ENCODE measurements at places on chromosomes 3 and 15.

DNA sequence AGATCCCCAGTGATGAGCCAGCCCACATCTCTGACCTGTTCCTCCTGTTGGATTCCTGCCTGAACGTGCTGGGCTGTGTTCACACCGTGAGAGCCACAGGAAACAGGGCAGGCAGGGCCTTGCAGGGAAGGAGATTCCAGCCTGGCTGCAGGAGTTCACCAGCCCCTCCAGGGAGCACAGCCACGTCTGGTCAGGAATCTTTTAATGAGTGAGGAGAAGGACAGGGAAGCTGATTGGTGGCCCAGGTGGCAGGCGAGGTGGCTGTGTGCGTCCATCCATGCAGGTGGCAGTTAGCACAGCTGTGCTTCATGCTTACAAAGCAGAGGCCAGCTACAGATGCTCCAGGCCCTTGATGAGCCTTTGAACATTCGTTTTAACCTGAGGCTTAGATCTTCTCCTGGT, 10.5 kb downstream of the LRRK1 start:
- no peak for DNase-seq

GRCh38 chr3:25812644-25813043, 22.8 kb downstream of the OXSM start:
- DNase-seq, result no peak

DNA sequence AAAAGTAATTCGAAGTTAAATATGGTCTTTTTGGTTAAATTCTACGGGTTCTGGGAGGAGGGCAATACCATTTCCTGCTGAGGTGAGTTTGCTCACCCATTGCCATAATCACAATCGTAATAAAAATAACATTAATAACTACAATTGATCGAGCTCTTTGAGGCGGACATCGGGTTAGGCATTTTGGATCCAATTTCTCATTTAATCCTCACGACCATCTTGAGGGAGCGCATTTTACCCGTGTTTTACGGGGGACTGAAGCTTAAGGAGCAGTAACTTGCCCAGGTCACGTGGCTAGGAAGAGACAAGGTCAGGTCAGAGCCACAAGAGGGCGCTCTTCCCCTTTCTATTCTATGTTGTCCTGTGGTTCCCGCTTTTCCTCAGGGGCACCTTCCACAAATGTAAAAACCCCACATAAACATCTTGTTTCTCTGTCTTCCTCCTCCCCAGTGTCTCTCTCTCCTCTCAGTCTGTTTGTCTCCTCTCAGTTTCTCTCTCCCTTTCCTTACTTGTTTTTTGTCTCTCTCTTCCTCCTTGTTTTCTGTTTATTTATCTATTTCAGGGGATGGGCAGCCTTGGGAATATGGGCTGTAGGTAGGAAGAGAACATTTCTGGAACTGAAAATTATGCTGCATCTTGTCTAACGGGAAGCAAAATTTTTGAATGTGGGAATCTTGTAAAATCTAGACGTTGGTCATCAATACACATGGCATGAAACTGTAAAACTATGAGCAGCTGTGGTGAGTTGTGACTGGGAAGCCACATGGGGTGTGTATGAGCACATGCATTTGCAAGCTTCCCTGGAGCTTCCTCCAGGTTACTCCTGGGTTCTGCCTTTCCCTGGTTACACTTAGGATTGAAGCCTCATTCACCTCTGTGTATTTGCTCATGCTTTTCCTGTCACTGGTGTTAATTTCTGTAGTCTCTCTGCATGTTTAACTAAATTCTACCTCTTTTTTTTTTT, 71.0 kb downstream of the SQOR start:
- DNase-seq, result peak; percentile 45

DNA sequence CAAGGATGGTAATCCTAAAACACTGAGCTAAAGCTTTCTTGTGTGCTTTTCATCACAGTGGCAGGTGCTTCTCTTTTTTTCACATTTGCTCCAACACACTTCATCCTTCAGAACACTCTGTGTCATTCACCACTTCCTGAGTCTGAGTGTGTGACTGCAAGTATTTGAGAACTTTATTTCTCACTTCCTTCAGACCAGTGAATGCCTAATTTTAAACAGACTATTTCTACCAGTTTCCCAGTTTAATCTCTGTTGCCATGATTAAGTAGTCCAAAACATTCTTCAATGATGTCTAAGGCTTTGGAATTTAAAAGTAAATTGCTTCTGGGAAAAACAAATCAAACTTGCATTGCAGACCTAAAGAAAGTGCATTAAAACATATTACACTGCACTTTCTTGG, 541.2 kb downstream of the RBMS3 start:
- DNase-seq, result no peak

DNA sequence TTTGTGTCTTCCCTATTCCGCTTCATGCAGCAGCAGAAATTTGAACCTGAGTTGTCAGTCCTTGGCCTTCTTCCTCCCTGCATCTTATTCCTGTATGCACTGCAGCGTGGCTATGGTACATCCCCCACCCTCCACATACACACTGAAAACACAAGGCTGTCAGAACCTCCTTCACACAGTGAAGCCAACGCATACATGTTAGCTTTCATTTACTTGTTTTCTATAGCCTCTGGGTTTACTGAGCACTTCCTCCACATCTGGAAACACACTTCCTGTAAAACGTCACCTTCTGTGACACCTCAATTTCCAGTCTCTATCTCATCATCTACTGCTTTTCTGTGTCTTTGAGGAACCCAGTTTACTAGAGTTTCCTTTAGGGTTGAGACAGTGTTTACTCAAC, 47.0 kb downstream of the SUSD5 start:
- DNase-seq, result no peak

DNA sequence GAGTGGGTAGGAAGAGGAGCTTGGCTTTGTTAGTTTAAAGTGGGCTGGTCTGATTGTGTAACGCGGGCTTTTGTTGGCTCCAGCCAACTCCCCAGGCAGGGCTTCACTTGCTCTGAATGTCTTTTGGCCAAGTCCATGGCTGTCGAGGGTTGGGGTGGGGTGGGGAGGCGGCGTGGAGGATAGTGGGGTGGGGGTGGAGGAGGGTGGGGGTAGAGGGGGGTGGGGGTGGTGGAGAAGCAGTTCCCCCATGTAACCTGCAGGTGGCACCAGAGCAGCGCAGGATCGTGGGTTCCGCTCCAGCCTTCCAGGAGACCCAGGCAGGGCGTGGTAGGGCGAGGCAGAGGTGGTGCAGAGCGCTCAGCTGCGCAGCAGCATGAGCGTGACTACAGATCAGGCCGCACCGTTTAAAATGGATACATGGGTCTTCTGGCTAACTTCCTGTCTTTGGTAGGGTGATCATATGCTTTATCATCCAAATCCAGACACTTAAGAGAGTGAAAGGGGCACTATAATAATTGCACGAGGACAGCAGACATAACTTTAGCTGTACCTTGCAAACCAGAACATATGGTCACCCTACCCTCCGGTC, 28.3 kb downstream of the GOLGA6A start:
- peak; percentile 29 for DNase-seq

DNA sequence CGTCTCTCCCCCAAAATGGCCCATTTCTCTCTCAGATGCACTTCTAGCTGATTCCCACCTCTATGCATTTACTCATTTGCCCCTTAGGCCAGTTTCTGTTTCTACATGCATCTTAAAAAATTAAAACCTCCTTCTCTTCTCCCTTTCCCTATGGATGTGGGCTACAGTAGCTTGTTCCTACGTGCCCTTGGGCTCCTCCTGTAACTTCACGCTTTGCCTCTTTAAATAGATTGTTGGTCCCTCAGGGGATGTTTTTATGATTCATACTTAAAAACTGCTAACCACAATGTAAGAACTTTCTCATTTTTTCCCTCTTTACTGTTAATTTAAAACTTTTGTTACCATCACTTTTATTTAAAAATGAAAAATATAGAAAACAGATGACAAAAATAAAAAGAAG, 185.6 kb upstream of the MRPL3 start:
- no peak for DNase-seq

DNA sequence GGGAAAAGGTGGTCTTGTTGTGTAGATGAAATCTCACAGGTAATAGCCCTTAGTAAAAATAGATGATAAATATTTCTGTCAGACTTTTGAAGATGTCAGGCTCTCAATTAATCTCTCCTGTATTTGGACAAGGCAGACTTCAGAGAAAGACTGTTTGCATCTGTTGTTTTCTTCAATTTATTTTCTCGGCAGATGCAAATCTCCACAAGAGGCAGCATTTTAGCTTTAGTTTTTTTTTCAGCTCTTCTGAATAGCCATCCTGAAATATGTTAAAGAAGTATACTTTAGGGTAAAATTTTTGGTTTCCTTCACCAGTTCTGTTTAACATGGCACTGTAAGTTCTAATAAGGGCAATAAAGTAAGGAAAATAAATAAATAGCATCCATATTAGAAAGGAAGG, 685.1 kb downstream of the SI start:
- DNase-seq, result no peak

DNA sequence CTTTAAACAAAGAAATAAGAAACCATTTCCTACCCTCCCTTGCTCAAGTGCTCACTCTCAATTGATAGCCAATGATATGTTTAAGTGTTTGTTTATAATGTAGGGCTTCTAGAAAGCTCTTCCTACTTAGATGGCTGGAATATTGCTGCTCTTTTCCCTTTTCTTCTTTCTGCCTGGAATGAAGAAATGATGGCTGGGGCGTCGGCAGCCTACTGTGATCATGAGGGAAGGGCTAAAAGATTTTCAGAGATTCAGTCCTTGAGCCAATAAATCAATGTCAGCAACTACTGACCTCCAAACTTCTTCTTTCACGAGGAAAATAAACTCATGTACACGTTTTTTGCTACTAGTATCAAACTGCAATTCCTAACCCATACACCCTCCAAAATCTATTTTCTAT, 2.1 kb upstream of the GPR27 start:
- DNase-seq, result no peak

- no peak for DNase-seq
Measured at GRCh38 chr3:73784686-73785392, 160.1 kb upstream of the PDZRN3 start.

Measured in activated T-helper 1 cell treated with anti-CD3 and anti-CD28 coated beads, Interleukin-2, amount 50 U/mL, for 16 hours (primary cell).